Stimulated activated CD4-positive, alpha-beta T cell treated with anti-CD3 and anti-CD28 coated beads, TNF-alpha, amount 100 ng/mL, for 1 hour (primary cell): ENCODE measurements at places on chromosomes 1 and 21.

DNA sequence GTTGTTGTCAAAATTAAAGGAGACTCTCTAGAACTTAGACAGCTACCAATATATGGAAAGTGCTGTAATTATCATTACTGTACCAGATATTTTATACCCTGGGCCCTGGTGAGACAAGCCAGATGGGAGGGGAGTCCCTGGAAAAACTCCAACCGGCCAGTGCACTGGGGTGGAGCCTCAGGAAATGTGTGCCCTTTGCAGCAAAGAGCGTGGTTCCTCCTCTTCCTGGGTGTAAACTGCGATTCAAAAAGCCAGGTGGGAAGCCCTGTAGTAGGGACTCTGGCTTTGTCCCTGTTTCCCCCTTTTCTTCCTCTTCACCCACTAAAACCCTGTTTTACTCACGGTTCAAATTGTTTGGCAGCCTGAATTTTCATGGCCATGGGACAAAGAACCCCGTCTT, 812.3 kb downstream of the PLA2G4A start:
- DNase-seq: no peak

GRCh38 chr21:33412832-33413519, 9.8 kb downstream of the IFNGR2 start:
- no peak for DNase-seq

DNA sequence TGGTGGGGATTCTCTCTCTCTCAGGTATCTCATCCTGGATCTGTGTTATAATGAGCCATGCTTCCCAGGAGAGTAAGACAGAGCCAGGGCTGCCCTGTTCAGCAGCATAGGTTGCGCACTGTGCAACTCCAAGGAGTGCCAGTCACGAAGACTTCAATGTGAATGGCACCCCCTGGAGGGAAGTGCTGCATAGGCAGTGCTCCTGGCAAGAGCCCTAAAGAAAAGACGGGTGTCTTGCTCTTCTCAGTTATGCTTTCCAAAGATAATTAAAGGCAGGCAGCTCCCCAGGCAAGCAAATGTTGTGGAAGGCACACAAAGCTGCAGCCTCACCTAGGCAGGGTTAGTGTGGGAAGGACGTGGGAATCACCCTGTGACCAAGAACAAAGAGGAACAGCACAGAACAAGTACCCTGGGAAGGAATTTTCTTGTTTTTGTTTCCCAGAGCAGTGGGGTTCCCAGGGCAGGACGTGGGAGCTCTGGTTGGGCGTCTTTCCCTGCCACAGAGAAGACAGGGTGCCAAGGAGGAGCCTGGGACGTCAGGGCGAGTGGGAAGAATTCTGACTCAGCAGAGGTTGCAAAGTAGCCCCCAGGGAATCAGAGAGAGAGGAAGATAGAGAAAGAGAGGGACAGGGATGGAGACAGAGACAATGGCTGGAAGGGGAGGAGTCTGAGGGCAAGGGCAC, 120.9 kb downstream of the KCNN3 start:
- no peak for DNase-seq

- no peak for DNase-seq
Measured at GRCh38 chr1:85578321-85579295, 2.0 kb upstream of the CCN1 start.

DNA sequence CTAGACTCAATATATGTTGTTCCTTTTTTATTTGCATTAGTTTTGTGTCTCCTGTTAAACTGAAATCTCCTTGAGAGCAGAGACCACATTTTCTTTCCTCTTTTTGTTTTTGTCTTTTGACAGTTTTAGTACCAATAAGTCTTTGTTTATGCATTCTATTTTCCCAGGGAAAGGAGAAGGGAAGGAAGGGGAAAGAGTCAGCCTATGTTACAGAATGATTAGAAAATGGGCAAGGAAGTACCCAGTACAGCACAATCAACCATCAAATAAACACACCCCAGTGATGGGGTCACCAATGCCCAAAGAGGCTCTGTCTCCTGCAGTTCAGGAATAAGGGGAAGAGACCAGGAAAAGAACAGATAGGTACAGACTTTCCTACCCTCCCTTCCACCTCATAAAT, 10.1 kb downstream of the ZBTB37 start:
- DNase-seq: no peak

DNA sequence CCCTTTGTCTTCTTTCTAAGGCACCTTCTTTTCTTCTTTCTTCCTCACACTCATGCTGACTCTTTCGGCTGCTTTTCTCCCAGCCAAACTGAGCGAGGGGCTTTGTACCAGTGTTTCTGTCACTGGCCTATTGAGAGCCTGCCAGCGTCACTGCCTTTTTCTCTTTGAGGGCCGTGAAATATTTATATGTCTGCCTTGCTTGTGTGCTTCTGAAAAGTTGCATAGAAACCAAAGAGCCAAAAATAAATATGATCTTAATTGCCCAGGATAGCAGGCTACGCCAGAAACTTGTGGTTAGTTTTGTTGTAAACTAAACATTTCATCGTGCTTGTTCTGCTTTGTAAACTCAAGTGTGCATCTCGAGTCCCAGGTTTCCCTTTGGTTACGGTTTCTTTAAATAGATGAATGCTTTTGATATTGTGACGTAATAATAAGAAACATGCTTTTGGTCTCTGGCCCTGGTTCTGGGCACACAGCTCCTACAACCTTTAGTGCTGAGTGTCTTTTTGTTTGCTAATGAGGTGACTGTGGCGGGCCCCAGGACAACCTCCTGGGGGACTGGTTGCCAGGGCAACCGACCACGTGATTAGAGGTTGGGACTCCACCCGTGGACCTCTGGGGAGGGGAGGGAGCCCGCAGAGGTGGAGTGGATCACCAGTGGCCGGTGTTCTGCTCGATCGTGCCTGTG, 10.8 kb downstream of the SLC37A1 start:
- no peak for DNase-seq

GRCh38 chr1:225465793-225466517, 38.1 kb upstream of the LBR start:
- no peak for DNase-seq

DNA sequence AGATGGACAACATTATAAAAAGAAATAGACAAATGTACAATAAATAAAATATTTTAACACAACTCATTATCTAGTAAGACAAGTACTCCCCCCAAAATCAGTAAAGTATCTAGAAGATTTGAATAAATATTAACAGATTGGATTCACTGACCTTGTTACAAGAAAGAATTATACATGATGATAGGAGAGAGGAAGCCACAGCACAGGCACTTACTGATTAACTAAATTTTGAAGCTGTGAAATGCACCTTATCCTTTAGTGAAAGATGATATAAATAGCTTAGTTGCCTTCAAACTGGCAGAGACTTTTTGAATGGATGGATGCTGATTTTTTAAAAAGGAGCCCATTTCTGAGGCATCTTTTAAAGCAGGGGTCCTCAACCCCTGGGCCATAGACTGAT, 8.5 kb downstream of the CR1 start:
- DNase-seq: no peak

GRCh38 chr1:54442185-54442584, 36.0 kb upstream of the SSBP3 start:
- no peak for DNase-seq

DNA sequence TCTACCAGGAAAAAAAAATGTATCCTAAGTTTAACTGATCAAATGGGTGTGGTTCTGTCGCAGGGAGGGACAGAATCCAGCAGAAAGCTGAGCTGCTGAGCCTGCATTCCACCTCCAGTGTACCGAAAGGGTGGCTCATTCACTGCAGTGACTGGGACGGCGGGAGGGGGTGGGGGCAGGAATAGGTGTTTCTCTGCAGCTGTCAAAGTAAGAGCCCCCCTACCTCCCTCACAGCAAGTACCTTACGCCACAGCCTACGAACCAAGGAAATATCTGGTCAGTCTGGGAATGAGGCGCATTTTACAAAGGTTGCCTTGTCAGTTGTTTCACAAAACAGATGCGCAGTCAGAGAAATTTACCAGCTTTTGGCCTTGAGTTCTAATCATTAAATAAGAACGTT, 1.7 kb downstream of the S100B start:
- no peak for DNase-seq

DNA sequence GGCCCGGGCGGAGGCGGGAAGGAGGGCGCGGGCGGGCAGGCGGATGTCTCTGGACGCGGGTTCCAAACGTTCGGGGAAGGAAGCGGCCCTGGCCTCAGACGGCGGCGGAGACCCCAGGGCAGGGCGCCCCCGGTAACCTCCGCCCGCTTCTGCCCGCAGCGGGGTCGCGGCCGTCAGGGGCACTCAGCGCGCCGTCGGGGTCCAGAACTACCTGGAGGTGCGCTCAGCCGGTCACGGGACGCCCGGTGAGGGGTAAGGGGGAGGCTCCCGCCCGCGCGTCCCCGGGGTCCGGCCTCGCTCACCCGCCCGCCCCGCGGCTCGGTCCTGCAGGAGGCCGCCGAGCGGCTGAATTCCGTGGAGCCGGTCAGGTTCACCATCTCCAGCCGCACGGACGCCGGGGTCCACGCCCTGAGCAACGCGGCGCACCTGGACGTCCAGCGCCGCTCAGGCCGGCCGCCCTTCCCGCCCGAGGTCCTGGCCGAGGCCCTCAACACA, 406 bp downstream of the PUSL1 start:
- no peak for DNase-seq

GRCh38 chr1:83815330-83815729, 183.6 kb downstream of the TTLL7 start:
- no peak for DNase-seq

GRCh38 chr1:205568135-205568468, 63.6 kb downstream of the CDK18 start:
- no peak for DNase-seq

DNA sequence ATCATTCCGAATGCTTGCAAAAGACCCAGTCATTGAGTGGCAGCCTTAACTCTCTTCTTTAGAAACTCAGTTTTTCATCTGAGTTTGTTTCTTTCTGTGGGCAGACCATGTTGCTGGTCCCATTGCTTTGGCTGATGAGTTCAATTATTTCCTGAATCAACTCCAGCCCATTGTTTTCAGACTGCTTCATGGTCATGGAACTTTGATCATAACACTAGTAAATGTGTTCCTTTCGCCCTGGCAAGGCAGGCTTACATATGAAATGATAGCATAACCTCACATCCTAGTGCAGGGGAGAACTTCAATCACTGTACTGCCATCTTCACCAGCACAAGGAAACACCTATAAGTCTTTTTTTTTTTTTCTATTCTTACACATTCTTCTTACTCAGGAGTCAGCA, 50.0 kb upstream of the DUSP10 start:
- DNase-seq: no peak
